ENCODE measurements at places on chromosomes 3 and 15.
A peak's percentile ranks its signal among the peaks of the same experiment; 100 is the strongest.

- DNase-seq = no peak
These were observed 460.9 kb downstream of the FOXP1 start for GRCh38 chr3:71122641-71123040.

DNA sequence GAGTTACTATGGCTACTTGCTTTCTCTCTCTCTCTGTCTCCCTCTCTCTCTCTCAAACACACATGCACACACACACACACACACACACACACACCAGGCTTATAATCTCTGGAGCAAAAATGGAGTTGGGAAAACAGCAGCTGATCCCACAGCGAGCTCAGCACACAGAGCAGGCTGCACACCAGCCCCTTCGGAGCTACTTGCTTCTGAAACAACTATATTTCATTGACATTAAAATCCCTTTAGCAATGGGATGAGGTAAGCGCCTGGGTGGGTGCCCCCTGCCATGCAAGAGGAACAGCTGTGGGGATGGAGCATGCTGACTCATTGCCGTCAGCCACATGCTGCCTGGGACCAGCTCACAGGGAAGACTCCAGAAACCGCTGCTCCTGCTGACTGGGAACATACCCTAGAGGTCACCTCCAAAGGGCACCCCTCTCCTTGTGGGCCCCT is 45.7 kb downstream of the B3GNT5 start:
- peak; percentile 87 for DNase-seq

GRCh38 chr15:85760531-85761371 is 34.0 kb downstream of the KLHL25 start:
- DNase-seq = no peak

GRCh38 chr3:41224120-41224806 is 25.0 kb downstream of the CTNNB1 start:
- DNase-seq = no peak

DNA sequence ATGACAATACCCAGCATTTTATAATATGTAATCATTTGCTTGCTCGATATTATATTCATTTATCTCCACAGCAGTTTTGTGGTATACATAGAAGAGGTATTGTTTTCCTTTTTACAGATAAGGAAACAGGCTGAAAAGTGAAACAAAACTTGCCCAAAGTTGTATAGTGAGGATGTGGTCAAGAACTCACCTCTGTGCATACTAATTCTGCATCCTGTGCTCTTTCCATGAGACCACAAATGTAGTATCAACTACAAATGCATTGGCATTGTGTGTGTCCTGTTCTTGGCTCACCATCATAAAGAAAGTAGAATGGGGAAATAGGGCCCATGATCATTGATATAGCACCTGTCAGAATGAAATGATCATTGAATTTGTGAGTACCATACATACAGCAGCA is 167.3 kb downstream of the NECTIN3 start:
- no peak for DNase-seq

- no peak for DNase-seq
These were observed 4.6 kb upstream of the CTSH start for GRCh38 chr15:78949461-78949860.

- no peak for DNase-seq
These were observed 56.5 kb upstream of the NTRK3 start for GRCh38 chr15:88312941-88313579.

DNA sequence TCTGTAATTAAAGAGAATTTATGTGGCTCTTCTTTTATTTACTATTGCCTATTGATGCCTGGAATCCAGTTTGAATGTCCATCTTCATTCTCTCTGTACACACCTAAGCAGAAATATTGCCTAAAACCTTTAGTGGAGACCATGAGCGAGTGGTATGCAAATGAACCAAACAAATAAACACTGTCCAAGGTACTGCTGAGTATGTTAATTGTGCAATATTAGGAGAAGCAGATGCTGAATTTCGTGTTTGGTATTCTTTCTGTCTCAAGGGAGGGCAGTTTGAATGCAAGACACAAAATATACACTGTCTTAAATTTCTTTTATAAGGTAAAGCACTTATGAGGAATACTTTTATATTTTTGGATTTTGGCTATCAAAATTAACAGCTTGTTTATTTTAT is 440.9 kb downstream of the RBMS3 start:
- no peak for DNase-seq

GRCh38 chr15:67085818-67086636 is 20.6 kb downstream of the SMAD3 start:
- DNase-seq = no peak

DNA sequence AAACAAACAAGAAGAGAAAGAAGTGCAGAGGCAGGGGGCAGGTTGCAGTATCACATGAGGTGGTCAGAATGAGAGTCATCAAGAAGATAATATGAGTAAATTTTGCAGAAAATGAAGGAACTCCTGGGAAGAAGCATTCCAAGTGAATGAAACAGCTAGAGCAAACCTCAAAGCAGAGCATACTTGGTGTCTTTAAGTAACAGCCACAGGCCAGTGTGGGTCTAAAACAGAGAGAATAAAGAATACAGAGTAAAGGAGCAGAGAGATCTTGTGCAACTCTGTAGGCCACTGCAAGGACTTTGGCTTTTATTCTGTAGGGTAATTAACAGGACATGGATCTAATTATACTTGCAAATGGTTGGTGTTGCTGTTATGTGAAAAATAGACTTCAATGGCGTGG is 81.3 kb downstream of the STAC start:
- DNase-seq = no peak

DNA sequence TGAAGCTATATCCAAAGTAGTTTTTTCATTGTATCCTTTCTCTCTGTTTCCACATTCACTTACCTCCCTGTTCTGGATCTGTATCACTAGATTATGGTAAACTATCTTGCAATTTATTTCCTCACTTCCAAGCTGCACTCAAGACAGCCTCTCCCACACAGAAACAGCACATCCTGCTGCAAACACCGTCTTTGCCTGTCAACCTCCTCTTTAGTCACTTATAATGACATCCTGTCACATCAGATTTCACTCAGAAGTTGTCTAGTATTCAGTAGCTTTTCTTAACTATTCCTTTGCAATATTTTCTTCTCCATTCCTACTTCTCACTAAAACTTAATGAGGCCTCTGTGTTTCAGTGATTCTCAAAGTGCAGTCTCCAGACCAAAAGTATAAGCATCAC is 490.8 kb downstream of the IGSF11 start:
- no peak for DNase-seq

DNA sequence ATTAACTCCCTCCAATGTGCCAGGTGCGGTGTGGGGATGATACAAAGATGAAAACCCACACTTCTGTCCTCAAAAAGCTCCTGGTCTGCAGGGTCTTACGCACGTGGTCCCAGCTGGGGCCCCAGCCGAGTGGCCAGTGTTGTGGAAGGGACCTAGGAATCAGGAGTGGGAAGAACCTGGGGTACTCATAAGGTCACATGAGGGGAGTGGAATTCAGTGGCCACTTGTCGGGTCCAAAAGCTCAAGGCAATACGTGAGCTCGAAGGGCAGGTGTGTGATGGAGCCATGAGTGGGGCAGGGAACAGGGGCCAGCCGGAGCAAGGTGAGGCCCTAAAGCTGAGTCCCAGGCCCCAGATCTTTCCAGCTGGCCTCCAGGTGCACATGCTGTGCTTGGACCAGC is 260.0 kb upstream of the LYSMD4 start:
- no peak for DNase-seq

GRCh38 chr15:45662375-45662774 is 27.5 kb downstream of the SQOR start:
- DNase-seq = no peak

GRCh38 chr3:112763258-112763657 is 83.4 kb downstream of the CD200R1L start:
- DNase-seq = no peak

DNA sequence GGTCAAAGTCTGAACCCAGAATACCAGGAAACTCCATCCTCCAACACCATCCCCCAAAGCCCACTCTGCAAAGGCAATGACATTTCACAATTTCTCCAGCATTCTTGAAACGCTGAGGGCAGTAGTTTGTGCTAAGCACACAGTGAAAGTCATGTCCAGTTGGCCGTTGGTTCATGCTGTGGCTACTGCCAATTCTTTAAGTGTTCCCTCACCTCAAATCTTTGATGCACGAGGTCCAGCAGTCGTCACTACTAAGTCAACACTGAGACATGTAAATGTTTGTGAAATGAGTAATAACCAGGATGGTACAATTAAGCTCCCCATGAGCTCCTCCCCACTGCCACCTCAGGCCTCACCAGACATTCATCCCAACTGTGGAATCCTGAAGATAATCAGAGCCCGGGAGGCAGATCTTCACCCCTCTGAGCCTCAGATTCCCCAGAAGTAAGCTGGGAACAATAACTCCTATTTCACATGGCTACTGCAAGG is 7.0 kb downstream of the SUCLG2 start:
- no peak for DNase-seq

DNA sequence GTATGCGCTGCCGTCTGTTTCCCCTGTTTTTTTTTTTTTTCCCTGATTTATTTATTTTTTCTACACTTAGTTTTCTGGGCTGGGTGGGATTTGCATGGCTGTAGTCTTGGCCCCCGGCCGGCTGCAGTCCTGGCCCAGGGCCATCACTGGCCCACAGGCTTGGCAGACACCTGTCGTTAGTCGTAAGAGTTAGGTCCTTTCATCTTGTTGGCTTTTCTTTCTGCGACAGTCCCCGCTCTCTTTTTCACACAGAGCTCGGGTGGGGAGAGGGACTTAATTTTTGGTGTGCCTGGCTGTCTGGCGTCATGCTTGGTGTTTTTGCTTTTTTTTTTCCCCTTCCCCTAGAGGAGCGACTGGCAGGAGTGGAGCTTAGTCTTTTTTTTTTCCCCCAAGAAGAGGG is 183.4 kb downstream of the KLF13 start:
- no peak for DNase-seq

- DNase-seq = no peak
These were observed 426.2 kb upstream of the ARL6 start for GRCh38 chr3:97338375-97338774.

Data from NCI-H2081 (cell line).